NCI-H226 (cell line): ENCODE measurements at places on chromosomes 2 and 18.

DNA sequence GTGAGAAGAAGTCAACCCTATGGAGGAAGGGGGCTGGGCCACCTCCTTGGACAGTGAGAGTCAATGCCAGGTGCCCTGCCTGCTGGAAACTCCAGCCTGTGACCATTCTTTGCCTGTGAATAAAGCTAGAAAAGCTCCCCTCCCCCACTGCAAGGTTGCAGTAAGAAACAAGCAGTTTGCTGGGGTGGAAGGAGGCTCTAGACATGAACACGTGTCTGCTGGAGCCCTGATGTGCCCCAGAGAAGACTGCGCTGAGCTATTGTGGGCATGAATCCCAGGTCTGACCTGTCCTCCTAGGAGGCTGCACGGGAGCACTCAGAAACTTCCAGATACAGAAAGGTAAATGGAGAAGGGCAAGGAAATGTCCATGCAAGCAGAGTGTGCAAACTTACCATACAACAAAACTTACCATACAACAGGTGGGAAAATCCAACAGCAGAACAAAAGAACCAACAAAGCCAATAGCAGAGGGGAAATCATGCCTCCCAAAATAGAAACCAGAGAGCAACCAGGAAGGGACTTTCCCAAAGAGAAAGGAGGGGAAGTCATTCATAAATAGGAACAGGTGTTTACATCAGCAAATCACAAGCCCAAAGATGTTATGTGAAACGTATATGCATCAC, 278.7 kb downstream of the BCL2 start:
- no peak for DNase-seq

DNA sequence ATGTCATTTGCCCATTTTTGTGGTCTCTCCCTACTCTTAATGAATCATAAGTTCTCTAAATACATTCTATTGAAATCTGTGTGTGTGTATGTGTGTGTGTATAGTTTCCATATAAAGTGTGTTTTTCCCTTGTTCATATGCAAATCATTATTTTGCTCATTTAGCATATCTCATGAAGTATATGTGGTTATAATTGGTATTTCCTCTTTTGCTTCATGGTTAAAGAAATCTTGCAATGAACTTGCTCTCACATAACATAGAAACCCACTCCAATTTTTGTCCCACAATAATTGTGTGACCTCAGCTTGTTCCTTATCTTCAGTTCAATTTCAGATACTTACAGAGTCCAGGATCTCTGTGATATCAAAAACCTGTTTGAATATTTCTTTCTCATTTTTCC, 1.2 kb downstream of the CPO start:
- DNase-seq, result no peak

- DNase-seq, result no peak
These were observed 56.3 kb downstream of the DNAH7 start for GRCh38 chr2:196012314-196012713.

DNA sequence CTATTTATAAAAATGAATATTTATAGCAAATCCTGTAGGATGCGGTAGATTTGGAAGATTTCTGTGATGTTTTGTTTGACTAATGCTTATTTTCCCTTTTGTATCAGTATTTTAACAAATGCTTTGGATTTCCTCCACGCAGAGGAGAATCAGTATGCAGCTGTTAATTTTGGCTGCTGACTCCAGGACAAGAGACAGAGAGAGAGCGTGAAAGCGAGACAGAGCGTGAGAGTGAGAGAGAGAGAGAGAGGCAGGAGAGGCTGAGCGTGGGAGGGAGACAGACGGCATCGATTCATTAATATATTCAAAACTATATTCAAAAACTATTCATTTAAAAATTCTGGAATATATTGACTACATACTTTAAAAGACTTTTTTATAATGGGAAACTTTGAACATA, 62.5 kb downstream of the RRM2 start:
- DNase-seq, result no peak

DNA sequence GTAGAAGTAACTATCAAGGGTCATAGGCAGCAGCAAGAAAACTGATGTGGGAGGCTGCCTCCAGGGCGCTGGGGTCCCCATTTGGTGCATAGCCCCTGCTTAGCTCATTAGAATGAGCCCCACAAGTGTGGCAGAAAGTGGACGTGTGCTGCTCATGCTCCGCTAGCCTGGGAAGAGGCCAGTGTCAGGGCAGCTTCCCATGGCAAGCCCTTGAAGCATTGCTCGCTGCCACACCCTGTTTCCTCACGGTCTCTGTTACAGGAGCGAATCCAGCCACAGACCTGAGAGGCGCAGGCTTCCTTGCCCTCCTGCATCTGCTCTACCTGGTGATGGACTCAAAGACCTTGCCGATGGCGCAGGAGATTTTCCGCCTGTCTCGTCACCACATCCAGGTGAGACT, 22.5 kb downstream of the ELMOD3 start:
- DNase-seq, result no peak

- no peak for DNase-seq
These were observed 104.6 kb downstream of the VIT start for GRCh38 chr2:36801088-36801487.

GRCh38 chr2:185012643-185013042, 414.3 kb downstream of the ZNF804A start:
- DNase-seq, result peak; percentile 11

DNA sequence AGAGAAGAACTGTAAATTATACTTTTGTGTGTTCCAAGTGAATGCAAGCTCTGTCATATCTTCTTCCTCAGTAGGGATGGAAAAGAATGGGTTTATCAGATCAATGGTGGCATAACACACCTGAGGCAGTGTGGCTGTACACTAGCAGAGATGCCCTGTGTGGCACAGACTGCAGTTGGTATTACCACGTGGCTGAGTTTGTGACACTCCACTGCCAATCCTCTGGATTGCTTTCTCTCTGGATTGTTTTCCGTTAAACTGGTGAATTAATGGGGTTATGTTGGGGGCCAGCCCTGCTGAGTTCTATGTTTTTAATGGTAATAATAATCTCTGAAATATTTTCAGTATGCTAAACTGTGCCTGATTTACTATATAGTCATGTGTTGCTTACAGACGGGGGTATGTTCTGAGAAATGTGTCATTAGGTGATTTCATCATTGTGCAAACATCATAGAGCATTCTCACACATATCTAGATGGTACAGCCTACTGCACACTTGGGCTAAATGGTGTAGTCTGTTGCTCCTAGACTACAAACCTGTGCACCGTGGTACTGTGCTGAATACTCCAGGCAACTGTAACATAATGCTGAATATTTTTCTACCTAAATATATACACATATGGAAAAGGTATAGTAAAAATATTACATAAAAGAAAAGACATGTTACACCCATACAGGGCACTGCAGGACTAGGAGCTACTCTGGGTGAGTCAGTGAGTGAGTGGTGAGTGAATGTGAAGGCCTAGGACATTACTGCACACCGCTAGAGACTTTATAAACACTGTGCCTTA, 84.7 kb upstream of the ST6GAL2 start:
- peak; percentile 47 for DNase-seq

- no peak for DNase-seq
These were observed 54.3 kb downstream of the RAB10 start for GRCh38 chr2:26088038-26088643.

GRCh38 chr2:20378891-20379519, 28.4 kb upstream of the PUM2 start:
- peak; percentile 66 for DNase-seq

GRCh38 chr2:129857200-129857599, 122.3 kb upstream of the RAB6C start:
- DNase-seq, result no peak

DNA sequence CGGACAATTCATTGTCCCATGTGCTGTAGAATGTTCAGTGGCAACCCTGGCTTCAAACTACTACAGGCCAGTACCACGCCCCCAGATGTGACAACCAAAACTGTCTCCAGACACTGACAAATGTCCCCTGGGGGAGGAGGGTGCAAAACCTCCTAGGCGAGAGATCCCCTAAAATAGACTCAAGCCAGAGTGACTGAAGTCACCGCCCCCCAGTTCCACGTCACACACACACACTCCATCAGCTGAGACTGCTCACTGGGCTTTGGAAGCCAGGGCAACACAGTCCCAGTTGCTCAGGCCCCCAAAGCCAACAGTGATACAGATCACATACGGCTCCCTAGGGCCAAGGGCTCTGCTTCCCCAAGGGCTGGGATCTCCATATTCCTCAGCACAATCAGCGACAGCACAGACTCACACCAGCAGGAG, 19.1 kb downstream of the HDAC4 start:
- no peak for DNase-seq

DNA sequence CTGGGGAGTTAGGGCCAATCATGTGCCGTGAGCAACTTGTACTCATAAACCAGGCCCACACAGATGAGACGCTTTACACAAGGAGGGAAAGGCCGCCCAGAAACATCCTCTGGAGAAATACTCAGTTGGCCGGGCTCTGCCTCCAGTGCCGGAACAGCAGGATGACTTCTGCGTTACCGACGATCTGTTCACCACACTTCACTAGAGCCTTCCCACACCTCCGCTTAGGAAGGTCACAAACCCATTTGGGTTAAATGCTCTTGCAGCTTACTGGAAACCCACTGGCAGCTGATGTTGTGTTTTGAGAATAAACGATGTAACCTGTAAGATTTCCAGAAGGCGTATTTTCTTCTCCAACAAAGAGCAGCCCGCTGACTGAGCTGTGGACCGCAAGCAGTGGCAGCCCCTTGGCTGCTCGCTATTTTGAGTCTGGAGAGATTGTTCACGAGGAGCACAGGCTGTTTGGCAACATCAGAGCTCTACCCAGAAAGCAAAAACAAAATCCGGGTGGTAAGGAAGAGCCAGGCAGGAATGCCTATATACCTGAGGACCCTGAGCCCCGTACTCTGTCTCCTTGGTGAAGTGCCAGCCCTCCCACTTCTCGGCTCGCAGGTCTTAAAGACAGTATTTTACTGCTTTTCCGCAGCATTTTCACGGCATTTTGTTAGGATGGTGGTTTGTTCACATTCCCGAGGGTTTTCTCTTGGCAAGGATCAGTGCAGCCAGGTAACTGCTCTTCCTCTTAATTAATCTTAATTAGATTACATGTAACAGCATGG, 44.0 kb downstream of the COLEC12 start:
- no peak for DNase-seq

- DNase-seq, result no peak
These were observed 895.8 kb downstream of the TSN start for GRCh38 chr2:122651236-122651635.

GRCh38 chr2:240254337-240255164, 114.1 kb upstream of the OTOS start:
- no peak for DNase-seq

DNA sequence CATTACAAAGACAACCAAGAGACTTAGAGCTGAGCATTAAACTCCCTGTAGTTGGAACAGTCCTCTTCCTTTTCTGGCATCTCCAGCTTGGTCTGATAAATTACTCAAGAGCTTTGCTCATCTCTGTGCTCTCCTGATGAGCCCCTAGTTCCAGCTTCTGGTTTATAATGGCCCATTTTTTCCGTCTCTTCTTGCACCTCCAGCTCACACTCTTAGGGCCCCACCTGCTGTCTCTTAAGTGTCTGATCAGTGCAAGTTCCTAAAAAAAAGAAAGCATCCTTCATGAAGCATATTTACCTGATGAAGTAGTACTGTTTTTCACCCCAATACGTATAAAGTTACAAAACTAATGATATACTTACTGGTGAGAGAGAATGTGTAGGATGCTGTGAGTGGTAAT, 822.9 kb downstream of the RNF144A start:
- no peak for DNase-seq

DNA sequence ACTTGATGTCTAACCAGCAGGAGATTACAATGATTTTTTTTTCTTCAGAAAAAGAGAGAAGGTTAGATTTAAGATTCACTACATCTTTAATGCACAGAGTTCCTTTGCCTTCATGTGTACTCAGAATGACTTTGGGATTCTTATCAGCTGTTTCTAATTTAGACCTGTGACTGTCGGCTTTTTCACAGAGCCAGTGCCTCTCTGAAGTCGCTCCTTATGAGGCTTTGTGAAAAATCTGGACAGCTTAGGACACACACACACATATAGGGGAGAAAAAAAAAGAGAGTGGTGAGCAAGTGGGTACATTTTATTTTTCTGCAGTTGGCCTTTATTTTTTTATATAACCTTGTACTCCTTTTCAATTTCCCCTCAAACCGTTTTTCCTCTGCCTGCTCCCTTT, 893.1 kb upstream of the CELF4 start:
- DNase-seq, result no peak

DNA sequence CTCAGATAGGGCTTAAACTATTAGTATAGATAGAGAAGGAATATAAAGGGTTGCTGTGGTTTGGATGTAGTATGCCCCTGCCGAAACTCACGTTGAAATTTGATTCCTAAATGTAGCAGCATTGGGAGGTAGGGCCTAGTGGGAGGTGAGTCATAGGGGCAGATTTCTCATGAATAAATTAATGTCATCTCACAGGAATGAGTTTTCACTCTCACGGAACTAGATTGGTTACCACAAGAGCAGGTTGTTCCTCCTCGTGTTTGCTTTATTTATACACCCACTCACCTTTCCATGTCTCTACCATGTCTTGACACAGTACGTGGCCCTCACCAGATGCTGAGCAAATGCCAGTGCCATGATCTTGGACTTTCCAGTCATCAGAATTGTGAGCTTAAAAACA, 218.2 kb downstream of the RBM43 start:
- DNase-seq, result peak; percentile 80
